ENCODE measurements at places on chromosomes 12 and 14.

DNA sequence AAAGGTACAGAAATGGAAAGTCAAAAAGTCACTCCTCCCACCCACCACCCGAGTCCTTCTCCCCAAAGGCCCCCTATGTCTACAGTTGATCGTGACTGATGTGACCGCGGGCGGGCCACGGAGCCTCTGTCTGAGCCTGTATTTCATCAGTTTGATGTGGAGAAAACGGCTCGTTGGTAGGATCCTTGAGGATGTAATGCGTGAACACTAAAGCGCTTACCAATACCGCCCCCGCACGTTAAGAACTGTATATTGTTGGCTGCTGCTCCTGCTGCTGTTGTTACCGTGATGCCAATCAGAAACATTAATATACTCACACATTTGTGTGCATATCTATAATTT lies 24.6 kb upstream of the UBC start:
- DNase-seq, result peak; percentile 72

DNA sequence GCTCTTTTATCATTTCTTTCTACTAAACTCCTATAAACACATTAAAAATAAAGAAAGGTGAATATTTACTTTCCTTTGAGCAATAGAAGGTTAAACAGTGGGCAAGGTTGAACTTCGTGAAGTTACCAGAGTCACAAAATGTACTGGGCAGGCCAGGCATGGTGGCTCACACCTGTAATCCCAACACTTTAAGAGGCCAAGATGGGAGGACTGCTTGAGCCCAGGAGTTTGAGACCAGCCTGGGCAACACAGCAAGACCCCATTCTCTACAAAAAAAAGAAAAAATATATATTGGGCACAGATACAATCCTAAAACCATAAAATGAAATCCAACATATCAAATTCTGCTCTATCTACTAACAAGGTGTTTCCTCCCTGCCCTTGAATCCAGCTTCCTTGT lies 60.7 kb upstream of the VPS33A start:
- no peak for DNase-seq

- no peak for DNase-seq
Observed at GRCh38 chr14:99742509-99743487, 50.4 kb upstream of the EML1 start.

- DNase-seq, result peak; percentile 78
Observed at GRCh38 chr12:106903241-106903945, 52.3 kb upstream of the TMEM263 start.

DNA sequence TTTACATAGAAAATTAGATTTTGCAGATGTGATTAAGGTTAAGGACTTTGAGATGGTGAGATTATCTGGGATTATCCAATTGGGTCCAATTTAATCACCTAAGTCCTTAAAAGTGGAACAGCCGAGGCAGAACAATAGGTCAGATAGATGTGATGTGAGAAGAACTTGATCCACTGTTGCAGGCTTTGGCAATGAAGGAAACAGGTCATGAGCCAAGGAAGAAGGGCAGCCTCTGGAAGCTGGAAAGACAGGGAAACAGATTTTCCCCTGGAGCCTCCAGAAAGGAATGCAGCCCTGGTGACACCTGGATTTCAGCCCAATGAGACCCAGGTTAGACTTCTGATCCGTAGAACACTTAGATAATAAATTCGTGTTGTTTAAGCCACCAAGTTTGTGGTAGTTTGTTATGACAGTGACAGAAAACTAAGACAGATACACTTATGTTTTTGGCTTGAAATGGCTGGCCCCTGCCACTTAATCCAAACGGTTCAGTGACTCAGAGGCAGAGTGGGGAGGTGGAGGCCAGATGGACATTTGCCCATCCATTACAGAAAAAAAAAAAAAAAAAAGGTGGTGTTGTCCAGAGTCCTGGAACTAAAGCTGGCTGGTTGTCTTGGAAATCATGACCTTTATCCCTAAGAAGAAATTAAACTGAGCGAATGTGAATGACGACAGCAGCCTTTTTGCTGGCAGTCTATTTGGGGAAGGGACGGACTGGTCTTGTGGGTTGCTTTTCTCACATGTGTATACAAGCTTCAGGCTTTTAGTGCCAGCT lies 181.9 kb upstream of the NRXN3 start:
- DNase-seq, result no peak

GRCh38 chr12:106861984-106862916 lies 87.8 kb downstream of the RIC8B start:
- DNase-seq, result no peak

- no peak for DNase-seq
Observed at GRCh38 chr12:54439521-54440255, 20.6 kb upstream of the ITGA5 start.

DNA sequence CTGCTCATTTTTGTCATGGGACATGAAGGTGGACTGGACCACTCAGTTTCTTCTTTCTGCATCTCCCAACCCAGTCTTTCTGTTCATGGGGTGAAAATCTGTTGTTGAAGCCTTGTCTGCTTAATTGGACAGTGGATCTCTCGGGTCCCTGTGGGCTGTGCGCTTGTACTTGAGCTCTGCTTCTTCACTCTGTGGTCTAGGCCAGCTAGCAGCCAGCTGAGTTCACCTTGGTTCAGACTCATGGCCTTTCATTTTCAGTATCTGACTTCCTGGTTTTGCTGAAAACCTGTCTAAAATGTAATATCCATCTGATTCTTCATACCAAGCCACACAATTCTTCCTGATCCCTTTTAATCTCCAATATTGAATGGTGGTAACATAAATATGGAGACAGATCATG lies 117.2 kb downstream of the LRRK2 start:
- DNase-seq, result no peak

DNA sequence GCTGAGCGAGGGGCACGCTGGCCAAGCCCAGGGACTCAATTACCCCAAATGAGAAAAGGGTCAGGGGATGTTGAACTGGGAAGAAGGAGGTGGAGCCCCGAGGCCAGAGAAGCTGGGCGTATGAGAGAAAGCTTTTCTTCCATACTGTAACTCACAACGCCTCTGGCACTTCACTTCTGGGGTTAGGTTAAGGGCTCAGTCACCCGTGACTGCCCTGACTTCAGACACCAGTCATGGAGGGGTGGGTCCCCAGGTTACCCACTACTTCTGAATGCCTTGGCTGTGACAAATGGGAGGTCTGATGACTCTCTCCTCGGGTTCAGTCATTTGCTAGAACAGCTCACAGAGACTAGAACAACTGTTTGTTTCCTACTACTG lies 5.5 kb upstream of the GPR132 start:
- no peak for DNase-seq

DNA sequence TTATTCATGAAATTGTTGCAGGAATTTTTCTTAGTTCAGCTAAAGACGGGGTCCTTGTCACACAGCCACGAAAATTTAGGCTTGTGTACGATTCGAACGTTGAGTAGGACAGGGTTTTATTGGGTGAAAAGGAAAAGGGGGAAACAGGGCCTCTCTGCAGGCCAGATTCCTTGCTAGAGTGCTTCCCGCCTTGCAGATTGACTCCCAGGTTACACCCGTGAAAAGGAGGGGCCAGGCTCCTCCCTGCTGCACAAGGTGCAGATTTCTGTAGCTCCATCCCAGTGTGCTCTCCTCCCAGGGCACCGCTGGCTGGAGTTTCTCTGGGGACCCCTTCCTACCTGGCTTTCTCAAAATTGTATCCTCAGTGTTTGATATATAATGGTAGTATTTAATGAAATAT lies 221.5 kb downstream of the ERC1 start:
- DNase-seq, result no peak

- DNase-seq, result no peak
Observed at GRCh38 chr12:82054566-82054965, 295.4 kb upstream of the PPFIA2 start.

- no peak for DNase-seq
Observed at GRCh38 chr12:14714437-14714836, 18.0 kb upstream of the GUCY2C start.

DNA sequence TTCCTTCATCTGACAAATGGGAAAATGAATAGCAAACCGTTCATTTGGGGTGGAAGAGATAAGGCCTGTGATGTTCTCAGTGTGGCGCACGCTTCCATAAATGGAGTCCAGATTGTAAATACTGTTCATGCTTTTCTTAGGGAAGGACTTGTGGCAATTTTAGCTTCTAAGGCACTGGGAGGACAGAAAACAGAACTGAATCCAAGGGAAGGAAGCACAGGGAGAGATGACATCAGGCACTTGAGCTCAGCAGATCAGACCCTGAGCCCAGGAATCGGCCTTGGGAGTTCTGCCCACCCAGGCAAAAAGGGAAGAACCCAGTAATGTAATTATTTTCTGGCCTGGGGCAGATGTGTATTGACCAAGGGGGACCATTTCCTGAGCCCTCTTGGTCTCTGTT lies 7.2 kb upstream of the SH2B3 start:
- DNase-seq, result no peak

DNA sequence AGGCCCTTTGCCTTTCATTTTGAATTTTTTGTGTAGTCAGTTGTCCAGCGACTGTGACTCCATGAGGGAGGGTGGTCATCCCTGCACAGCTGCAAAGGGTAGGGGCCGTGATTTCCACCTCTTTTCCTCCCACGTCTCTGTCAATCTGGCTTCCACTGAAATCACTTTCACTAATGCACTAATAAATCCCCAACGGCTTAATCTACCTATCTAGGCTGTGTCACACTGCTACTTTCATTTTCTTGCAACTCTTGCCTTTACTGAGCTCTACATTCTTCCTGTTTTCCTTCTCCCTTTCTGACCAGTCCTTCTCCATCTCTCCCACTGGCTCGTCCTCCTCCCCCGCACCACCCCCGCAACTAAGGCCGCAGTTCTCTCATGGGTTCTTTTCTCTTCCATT lies 212.3 kb upstream of the FOXN3 start:
- no peak for DNase-seq

GRCh38 chr14:104966261-104966865 lies 11.8 kb downstream of the AHNAK2 start:
- no peak for DNase-seq

DNA sequence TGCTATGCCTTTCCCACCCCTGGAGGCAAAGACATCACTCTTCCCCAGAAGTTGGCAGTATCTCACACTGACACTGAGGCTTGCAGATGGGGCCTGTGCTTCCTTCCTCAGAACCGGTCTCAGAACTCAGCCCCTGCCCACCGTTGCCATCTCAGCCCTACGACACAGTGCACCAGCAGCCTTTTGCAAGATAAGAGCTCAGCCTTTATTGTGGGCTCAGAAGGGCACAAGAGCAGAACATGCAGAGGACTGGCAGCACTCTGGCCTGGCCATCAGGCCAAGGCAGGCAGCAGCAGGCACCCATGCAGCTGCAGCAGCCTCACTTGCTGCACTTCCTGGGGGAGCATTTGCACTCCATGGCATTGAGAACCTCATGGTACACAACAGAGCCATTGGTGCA lies 3.6 kb upstream of the ANO2 start:
- DNase-seq, result no peak

DNA sequence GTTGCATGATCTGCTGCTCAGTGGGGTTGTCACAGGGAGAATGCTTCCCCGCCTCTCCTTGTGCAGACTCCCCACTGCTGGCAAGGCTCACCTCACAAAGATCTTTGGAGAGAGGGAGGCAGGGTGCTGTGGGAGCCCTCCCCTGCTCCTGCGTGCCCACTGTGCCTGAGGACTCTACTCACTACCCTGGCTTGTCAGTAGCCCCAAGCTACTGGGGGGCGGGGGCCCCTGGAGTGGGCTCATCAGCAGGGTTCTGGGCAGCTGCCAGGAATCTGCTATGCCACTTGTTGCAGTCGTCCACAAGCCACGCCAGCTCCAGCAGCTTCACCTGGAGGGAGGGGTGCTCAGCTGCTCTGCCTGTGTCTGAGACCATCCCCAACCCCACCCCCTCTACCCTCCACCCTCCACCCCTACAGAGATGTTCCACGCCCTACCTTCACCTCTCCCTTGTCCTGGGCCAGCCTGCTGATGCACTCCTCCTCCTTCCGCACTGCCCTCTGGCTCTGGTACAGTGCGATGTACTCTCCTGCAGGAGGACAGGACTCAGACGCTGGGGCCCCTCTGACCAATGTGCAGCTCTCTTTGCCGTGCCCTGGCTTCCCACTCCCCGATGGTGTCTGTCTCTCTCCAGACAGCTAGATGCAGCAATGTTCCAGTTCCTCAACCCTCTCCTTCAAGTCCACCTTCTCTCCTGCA lies 14.2 kb upstream of the BLTP3B start:
- no peak for DNase-seq

DNA sequence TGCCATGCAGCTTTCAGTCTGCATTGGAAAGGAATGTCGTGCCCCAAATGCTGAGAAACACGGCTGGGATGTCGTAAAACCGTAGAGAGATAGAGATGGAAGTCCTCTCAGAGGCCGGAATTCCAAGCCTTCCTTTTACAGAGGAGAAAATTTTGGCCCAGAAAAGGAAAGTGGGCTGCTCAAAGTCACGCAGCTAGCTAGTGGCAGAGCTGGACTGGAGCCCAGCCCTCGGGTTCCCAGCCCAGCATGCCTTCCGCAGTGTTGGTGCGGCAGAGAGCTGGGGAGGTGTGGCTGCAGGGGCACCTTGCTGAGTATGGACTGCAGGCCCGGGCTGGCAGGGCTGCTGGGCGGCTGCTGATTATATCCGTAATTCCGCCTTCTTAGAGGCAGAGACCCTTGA lies 50.3 kb downstream of the KCNA1 start:
- no peak for DNase-seq

- DNase-seq, result no peak
Observed at GRCh38 chr14:93333631-93334103, 831 bp upstream of the BTBD7 start.

DNA sequence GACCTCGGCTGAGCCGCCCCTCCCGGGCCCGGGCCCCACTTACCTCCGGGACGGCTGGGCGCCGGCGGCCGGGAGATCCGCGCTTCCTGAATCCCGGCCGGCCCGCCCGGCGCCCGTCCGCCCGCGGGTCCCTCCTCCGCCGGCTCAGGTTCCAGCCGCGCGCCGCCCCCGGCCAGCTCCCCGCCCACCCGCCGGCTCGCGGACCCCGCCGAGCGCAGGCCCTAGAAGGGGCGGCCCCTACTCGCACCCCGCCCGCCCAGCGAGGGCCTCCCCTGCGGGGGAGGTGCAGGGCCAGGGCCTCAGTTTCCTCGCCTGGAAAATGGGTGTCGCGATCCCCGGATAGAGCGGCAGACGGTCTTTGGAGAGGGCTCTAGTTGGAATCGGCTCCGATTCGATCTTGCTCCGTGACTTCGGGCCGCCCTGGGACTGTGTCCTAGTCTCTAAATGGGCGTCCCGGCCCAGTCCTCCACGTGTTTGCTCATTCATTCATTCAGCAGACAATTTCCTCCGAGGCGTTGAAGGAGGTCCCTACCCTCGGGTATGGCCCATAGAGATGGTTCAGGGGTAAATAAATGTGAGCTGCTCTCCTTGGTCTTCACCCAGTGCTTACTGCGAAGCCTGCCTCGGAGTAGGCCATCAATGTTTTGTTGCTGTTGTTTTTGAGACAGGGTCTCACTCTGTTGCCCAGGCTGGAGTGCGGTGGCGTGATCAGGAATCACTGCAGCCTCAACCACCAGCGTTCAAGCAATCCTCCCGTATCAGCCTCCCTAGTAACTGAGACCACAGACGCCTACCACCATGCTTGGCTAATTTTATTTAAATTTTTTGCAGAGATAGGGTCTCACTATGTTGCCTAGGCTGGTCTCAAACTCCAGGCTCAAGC lies at the start of gene TRPV4:
Gene TRPV4, minus strand, starts transcription at position 92 of the 883 bp plus-strand sequence. CDS start 18,602 bp downstream, outside the sequence.
- peak; percentile 76 for DNase-seq

DNA sequence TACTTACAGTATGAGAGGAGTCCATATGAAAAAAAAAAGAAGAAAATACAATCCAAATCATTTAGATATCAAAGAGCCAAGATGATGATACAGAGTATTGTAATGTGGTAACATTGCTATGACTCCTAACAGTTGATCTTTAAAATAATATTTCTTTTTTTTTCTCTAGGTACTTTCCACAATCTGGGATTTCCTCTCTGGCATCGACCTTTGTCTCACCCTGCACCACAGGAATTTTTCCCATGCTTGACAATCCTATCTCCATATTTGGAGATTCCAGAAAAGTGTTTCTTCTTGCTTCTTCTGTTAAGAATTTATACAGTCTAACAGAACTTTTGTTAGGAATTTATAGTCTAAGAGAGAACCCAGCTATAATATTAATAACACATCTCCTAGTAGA lies 184.4 kb downstream of the ITPR2 start:
- no peak for DNase-seq
